Activated CD8-positive, alpha-beta memory T cell treated with anti-CD3 and anti-CD28 coated beads for 4 hours (primary cell): ENCODE measurements at places on chromosomes 3 and 15.

DNA sequence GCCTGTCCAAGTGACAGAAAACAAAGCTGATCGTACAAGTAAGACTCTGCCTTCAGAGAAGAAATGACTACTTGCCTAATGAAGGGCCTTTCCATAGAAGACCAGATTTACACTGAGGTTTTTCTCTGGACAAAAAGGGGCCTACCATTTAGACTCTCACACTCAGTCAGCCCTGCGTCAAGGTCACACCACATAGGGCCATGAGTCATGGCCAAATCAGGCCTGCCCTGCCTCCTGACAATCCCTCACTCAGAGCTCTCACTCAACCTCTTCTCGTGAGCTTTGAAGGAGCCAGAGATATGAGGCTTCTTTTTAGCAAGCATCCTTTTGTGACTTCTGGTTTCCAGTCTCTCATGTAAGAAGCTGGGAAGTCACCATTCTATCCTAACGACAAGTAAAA, 68.1 kb upstream of the NMNAT3 start:
- no peak for DNase-seq

DNA sequence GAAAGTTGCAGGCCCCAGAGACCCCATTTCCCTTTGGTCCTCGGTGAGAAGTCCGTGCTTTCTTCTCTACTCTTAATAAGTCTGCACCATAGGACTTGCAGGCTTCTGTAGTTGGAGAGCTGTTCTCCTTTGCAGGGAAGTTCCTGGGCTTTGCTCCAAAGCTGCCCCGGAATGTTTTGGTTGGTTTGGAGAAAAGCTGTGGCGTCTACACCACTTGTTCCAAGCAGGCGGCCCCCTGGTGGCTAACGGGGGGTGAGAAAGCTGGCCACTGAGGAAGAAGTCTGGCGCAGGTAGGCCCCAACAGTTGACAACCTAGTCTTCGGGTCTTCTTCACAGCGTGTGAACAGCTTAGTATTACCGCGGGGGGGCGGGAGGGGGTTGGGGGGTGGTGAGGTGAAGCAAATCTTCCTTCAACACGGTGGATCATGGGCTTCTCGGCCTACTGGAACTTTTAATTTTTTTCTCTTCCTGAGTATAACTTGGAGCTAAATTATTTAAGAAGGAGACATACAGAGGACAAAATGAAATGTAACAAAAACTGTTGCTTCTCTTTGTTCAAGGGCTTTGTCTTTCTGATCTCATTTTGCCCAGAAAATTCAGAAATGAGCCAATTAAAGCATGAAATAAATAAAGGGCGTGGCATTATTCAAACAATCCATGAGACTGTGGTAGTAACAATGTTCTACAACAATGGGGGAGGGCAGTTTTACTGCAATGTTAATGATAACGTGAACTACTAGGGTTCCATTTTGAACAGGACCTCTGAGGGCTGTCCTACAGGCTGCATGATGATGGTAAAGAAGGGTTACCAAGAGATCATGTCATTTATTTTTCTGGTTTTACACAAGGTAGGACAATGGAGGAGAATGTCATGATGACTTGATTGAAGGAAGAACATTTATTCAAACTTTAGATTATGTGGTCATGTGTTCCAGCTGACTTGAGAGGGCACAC, 2.2 kb upstream of the THRB start:
- DNase-seq, result no peak

DNA sequence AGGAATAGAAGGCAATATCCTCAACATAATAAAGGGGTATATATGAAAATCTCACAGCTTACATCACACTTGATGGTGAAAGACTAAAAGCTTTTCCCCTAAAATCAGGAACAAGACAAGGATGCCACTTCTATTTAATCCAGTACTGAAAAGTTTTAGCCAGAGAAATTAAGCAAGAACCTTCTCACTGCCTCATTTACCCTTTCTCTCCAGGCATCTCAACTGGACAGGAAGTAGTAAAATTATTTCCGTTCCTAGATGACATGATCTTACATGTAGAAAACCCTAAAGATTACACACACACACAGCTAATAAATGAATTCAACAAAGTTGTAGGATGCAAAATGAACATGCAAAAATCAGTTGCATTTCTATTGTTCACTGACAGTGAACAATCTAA, 11.2 kb downstream of the SCAP start:
- no peak for DNase-seq

- DNase-seq, result no peak
Measured at GRCh38 chr15:62125773-62126172, 39.3 kb downstream of the C2CD4B start.

- no peak for DNase-seq
Measured at GRCh38 chr3:190097025-190097424, 23.7 kb downstream of the P3H2 start.

- DNase-seq, result no peak
Measured at GRCh38 chr15:39552556-39552955, 28.3 kb upstream of the THBS1 start.

DNA sequence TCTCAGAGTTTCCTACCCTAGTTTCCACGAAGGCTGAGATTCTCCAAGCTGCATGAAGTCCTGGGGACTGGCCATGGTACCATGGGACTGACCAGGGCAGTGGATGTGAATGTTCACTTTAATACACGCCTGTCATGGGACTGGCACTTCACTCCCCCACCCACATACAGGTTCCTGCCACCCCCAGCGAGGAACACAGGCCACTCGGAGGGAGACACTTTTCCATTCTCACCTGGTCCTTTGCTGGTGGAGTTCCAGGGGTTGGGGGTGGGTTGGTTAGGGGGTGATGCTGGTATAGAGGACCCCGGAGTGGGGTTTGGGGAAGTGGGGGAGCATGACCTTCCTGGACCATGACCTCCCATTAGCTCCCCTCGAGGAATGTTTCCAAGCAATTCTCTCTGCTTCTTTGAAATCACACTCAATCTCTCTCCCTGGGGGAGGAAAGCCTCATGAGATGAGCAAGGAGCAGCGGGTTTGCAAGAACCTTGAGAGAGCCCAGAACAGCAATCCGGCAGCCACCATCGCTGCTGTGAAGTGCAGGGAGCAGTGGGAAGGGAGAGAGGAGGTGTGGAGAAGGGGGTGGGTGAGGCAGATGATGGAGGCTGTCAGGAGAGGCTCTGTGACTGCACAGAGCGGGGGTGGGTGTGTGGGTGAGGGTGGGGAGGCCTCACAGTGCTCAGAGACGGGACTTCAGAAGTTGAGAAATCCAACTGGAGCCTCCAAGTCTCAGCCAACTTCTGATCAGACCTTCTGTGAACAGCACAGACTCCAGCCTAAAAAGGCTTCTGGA, 69.7 kb downstream of the ADCY5 start:
- no peak for DNase-seq

GRCh38 chr3:125245521-125245920, 33.0 kb upstream of the SLC12A8 start:
- no peak for DNase-seq

DNA sequence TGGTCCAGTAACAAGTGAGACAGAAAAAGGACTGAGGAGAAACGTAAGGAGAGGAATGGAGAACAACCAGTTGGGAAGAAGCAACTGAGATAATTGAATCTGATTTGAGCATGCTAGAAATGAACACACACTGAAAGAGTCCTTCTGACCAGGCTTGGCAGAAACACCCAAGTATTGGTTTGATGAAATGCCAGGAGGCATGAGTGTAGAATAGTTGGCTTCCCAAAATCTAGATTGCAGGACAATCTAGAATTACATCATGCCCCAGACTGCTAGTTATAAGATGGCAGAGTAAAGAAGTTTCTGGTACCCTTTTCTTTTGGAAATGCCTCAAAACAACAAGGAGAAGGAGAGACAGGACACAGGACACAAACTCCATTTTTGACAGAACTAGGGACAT, 189.7 kb upstream of the STT3B start:
- no peak for DNase-seq

DNA sequence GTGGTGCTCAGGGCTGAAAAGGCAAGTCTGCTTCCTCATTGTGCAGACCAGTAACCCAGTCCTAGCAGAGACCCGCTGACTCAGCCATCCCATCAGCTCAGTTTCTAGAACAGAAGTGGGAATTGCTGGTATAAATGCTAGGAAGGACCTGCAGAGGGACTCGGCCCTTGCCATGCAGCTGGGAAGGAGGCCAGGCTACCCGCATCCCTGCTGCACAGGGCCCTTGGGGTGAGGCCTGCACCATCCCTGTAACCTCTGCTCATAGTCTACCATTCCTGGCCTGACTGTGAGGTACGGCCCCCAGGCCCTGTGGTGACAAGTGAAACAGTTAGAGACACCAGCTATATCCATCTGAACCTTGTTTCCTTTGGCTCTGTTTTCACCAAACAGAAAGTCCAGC, 23.5 kb downstream of the RAB6B start:
- DNase-seq, result no peak

DNA sequence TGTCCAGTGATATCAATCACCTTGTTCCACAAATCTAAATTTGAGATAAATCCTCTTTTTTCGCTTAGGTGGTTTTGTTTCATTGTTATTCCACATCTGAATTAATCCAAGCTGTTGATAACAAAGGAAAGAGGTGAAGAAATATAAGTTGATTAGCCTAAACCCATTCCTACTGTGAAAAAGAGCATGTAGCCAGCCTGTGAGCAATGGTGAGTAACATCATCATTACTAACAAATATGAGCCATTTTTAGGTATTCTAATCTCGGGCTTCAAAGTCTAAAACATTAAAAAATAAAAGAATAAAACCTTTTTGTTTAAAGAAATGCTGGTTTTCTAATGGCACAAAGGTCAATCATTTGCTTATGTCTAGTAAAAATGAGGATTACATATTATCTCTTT, 52.1 kb upstream of the P3H2 start:
- no peak for DNase-seq

DNA sequence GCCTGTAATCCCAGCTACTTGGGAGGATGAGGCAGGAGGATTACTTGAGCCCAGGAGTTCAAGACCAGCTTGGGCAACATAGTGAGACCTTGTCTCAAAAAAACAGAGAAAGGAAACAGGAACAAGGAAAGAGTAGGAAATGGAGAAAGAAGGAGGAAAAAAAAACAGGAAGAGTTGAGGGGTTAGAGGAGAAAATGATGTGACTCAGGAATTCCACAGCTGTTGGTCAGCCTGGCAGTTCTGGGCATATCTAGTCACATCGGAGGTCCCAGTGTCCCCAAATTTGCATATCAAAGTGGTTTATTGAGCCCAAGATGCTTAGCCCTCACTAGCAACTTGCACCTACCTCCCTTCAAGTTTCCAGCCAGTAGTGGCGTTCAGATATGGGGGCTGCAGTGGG, 18.8 kb upstream of the JMJD7 start:
- no peak for DNase-seq

GRCh38 chr3:135503760-135504686, 461.5 kb upstream of the PPP2R3A start:
- no peak for DNase-seq

GRCh38 chr3:14569474-14570000, 29.4 kb upstream of the GRIP2 start:
- no peak for DNase-seq

GRCh38 chr3:51539291-51539941, 897 bp downstream of the RAD54L2 start:
- no peak for DNase-seq

GRCh38 chr15:72184165-72184811, 13.3 kb downstream of the GRAMD2A start:
- no peak for DNase-seq
